ENCODE measurements at places on chromosomes 5 and 9.
A peak's percentile ranks its signal among the peaks of the same experiment; 100 is the strongest.

- peak; percentile 18 for DNase-seq
Measured at GRCh38 chr5:10317825-10318682, 10.4 kb upstream of the CMBL start.

DNA sequence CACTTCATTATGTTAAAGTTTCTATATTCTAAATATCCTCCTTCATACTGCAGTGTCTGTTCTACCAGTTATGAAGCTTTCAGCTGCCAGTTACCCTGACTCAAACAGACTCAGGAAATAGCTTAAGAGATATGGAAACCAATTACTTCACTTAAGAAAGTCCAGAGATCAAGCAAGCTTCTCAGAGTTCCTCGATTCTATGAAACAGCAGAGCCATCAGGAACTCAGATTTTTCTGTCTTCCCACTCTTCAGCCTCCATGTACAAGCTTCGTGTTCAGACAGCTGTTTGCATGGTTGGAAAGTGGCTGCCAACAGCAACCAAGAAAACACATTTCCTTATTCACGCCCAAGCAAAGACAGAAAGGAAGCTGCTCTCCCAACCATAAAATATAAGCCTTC lies 216.1 kb downstream of the ACTL7B start:
- no peak for DNase-seq

- no peak for DNase-seq
Measured at GRCh38 chr9:20224756-20225155, 397.5 kb downstream of the MLLT3 start.

- DNase-seq, result no peak
Measured at GRCh38 chr5:174139623-174140022, 94.1 kb downstream of the NSG2 start.

DNA sequence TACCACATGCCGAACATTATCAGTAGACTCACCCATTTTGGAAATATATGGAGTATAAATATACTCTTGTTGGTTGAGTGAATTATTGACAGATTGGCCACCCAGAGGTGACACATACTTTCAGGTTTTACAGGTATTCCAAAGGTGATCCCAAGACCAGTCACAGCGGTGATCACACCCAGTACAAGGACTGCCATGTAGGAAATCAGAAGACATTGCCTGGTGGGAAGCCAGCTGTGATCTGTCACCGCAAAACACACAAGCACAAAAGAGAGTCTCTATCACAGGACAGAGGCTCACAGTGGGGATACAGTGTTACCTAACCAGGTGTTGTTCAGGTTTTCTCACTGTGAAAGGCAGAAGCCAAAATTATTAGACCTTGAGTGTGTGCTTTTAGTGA lies 15.8 kb downstream of the BTF3 start:
- DNase-seq, result no peak

DNA sequence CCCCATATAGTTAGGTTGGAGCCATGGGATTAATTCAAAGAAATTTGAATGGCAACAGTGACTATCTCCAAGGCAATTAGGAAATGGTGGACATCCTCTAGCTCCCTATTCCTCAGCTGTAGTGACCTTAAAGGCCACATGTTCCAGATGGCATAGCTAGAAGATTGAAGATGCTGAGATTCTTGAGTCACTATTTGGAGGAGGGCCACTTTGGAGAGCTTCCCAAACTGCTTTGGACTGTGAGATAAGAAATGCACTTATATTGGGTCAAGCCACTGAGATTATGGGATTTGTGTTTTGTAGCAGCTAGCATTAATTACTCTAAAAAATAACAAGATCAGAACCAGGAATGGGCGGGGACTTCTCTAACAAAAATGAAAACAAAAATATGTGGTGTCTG lies 636.2 kb upstream of the CCNG1 start:
- no peak for DNase-seq

- DNase-seq, result no peak
Measured at GRCh38 chr9:125950880-125951471, 203.8 kb downstream of the PBX3 start.

DNA sequence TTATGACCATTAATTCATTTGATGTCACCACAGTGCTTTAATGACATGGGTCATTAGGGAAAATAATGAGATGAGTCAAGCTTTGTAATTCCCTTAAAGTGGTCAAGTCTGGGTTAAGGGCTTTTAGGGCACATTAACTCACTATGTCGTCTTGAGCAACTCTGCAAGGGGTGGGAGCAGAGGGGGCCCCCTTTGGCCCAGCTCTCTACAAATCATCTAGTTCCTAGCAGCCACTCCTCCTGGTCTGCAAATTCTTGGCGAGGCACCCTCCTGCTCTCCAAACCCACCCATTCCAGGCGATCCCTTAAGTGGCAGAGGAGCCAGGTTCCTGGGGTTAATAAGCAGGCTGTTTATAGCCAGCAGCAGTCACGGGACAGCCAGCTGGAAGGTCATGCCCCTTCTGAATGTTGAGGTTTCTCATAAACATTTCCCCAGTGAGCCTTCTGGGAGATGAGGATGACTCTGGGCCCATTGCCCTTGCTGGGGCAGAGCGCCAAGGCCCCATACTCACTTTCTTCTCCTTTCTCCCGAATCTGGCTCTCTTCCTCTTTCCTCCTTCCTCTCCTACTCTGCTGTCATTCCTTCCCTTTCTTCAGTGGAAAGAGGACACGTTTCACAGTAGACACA lies 14.3 kb upstream of the GPX3 start:
- no peak for DNase-seq

DNA sequence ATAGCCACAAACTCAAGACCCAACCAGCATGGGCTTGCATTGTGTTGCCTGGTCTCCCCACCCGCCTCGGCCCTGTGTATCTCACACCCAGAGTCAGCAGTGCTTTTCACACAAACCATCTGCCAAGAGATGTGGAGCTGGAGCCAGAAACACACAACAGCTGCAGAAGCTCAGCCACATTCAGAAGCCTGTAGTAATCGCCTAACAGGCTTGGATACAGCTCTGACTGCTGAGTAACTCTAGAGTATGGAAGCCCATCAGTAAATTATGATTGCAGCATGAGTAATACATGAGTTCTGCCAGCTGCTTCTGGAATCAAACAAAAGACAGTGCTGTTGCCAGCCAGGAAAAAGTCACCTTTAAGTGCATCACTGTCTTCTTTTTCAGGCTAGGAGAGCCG lies 16.0 kb downstream of the TEK start:
- no peak for DNase-seq

DNA sequence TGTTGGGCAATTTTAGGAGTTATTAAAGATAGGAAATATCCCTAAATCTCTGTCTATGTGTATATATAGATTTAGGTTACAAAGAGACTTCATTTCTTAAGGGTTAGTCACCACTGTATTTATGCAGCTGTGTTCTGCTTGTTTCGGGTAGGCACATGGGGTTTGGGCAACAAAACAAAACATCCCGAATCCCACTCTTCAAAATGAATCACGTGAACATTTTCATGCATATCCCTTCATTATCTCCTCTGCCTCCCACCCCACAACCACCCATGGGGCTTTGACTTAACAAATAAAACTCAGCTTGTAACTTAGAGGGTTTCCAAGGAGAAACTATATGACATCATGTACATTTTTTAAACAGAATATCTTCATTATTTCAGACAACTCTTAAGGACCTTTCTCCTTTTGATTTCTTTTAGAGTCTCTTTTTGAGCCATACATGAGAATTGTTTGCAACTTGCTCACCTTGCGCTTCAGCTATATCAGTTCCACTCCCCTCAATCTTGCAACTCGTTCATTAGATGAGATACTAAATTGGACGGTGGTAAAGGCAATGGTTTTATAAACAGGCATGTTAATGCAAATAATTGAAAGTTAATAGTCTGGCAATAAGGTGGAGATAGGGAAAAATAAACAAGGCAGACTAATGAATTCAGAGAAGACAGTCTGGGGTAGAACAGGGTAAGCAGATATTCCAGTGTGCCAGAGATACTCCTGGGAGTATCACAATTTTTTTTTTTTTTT lies 136.7 kb downstream of the CD180 start:
- DNase-seq, result no peak

DNA sequence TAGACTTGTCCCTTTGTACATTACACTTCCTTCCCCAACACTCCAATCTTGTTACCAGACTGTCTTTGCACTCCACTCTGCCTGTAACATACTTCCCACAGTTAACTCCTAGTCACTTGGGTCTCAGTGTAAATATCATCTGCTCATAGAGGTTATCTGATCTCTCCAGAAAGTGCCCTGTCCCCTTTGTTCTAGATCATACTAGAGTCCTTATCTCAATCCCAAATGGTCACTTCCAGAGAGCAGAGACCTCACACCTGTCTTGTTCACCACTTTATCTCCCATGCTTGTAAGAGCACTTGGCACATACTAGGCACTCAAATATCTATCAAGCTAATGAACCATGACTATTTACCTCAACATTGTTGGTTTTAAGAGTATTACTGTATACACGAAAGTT lies 30.4 kb downstream of the SETX start:
- DNase-seq, result no peak

DNA sequence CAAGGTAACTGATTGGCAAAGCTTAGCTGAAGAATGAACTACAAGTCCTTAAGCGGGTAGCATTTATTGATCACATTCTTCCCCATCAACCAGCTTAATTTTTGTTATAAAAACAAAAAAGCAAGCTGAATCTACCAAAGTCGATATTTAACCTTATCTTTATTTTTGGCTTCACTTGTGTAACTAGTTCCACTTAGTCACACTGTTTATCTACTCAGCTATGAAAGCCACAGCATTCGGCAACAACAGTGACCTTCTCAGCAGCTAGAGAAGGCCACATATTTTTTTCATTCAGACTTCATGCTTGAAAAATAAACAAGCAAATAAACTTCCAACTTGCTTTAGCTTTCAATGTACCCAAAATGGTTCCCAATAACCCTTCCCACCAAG lies 69.4 kb downstream of the KLHL3 start:
- no peak for DNase-seq

DNA sequence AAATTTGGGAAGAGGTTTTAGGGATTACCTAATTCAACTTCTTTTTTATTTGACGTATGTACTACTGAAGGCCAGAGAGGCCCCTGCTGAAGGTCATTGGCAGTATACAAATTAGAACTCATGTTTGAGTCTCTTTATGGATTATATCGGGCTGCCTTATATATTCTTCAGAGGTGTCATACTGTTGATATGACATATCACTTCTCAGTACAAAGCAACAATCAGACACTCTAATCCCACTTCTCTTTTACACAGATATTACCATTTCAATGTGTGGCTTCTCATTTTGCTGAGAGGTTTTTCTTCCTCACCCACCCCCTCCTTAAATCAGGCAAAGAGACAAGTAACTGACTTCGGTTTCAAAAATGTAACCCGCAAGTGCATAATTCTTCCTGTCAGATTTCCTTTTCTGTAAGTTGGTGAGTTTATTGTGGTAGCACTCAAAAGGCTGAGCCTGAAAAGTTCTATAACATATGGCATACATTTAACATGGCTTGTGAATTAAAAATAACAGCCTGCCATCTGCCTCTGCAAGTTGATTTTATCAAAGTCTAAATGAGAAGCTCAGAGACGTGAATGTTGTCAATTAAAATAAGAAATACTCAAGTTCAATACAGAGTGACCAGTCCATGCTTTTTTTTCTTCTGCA lies 163.6 kb upstream of the RORB start:
- no peak for DNase-seq

DNA sequence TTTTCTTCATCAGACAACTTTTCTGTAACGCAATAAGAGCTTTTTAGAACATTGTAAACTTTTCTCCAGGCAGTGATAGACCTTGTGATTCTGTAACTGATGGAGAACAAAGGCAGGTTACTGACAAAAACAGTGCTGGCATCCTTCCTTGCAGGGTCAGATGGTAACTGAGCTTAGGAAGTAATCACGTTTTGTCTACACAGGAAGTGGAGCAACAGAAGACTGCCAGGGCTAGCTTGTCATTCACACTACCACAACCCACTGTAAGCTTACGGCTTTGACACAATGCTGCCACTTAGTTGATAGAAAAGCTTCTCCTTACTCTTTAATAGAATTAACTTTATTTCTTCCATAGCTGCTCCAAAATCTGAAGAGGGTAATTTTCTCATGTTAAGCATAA lies 46.8 kb downstream of the FBN2 start:
- DNase-seq, result no peak

DNA sequence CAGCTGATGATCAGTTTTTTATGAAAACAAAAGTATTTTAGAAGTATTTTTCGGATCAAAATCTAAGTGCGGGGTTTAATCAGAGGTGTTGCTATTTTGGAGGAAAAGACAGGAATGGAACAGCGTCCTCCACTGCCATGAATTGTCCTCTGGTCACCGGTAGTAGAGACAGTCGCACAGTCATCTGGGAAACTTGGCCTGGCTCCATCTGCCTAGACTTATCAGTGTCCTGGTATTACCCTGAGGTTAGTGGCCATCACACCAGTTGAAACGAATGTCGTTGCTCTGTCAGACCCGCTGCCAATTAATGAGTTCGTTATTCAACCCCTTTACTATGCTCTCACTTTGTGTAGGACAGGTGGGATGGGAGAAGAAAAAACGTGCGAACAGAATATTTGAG lies 8.2 kb downstream of the TLX3 start:
- no peak for DNase-seq

DNA sequence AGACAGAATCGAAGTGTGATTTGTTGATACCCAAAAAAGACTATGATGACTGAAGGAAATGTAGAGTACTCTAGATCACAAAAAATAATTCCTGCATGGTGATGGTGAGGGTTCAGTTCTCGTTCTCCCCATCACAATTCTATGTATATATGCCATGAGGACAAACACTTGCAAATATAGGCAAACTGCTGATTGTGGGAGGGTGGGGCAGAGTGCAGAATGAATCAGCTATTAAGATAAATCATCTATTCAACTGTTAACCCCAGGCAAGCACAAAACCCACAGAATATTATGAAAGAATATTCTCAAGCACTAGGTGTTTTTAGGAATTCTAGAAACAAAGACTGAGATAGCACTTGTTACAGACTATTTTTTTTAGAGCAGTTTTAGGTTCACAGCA lies 13.9 kb upstream of the UBLCP1 start:
- no peak for DNase-seq
